Naive B cell (primary cell): ENCODE measurements at places on chromosomes 12 and 14.
A peak's percentile ranks its signal among the peaks of the same experiment; 100 is the strongest.

DNA sequence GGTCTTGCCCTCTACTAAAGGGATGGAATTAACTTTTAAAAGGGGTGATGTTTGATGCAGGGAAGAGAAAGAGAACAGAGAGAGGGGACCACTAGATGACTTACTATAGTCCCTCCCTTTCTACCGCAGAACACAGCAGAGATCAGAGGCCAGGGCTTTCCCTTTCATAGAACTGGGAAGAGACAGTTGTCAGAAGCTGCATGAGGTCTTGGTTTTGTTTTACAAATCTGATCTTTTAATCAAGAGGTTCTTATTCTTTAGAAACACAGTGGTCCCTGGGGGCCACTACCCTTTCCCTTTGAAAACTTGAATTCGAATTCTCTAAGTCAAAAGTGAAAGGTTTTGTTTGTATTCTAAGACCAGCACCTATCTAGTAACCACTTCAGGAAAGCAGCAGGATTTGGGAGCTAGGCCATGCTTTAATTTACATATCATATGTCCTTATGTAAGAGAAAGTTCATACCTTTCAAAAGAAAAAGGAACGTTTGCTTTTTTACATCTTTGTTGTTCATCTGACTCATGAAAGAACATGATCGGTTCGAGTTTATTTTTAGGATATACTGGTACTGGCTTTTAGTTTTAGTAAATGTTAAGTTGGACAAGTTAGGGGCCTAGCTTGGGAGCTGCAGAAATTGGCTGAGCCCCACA lies 6.3 kb downstream of the FBXL14 start:
- DNase-seq, result no peak

- DNase-seq, result peak; percentile 87
Observed at GRCh38 chr12:47990351-47991105, 13.7 kb downstream of the COL2A1 start.

GRCh38 chr12:45557016-45557415 lies 172.5 kb upstream of the ARID2 start:
- DNase-seq, result no peak

DNA sequence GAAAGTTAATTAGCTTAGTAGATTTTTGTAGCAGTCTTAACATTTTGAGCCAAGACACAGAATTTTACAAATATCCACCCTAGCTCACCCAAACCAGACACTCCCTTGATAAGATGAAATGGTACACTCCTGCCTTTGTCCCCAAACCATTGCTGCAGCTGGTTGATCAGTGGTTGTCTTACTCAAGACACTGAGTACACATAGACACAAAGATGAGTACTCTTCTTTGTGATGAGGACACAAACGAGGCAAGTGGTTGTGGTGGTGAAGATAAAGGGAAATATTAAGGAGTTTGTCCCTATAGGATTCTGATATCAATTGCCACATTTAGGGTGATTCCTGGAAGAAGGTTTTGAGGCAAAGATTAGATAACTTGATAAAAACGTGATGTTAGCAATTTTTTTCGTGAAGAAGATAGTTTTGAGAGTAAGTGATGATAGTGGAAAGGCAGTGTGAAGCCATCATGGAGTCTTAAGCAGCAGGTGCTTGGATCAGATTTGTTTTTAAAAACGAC lies 21.4 kb upstream of the ATP2B1 start:
- no peak for DNase-seq

GRCh38 chr14:50047274-50047676 lies 69.1 kb downstream of the VCPKMT start:
- peak; percentile 58 for DNase-seq

DNA sequence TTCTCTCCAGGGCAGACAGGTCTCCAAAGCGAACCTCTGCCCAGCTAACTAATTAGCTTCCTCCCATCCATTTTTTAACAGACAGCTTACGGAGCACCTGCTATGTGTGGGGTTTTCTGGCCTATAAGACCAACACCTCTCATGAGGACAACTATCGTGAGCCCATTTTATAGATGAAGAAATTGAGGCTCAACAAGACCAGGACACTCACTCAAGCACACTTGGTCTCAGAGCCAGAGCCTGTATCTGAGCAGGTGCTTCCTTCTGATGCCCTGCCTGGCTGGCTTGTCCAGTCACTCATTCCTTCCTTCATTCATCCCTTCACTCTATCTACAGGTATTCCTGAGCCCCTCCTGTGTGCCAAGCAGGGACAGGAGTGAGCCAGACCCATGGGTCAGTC lies 6.1 kb downstream of the TRPV4 start:
- DNase-seq, result no peak

GRCh38 chr14:106024983-106025604 lies 498.7 kb downstream of the TMEM121 start:
- DNase-seq, result no peak

DNA sequence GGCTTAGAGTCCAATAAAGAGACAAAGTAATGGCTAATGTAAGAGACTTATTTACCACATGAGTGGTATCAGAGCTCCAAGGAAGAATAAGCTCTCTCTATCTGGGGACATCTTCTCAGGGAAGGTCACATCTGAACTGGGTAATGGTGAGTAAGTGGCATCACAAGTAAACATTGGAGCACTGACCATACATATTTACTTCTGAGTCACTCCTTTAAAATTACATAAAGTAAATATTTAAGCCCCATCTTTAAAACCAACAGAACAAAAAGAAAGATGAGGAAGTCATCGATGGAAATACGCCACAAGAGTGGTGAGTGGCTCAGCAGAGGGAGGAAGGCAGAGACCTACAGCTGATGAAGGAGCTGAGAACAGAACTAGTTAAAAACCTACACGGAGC lies 159.9 kb downstream of the DUSP6 start:
- DNase-seq, result no peak

DNA sequence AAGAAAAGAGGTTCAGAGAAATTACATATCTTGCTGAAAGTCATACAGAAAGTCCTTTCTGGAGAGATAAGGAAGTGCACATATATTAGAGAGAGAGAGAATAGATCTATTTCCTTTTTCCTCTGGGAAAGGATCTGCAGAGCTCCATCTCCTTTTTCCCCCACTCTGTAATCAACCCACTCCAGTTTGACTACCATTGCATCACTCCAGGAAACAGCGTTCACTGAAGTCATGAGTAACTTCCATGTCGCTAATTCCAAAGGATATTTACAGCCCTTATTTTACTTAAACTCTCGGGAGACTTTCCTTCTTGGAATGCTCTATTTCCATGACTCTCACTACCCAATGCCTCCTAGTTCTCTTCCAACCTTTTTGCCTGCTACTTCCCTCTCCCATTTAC lies 72.5 kb upstream of the PARP11 start:
- DNase-seq, result no peak

DNA sequence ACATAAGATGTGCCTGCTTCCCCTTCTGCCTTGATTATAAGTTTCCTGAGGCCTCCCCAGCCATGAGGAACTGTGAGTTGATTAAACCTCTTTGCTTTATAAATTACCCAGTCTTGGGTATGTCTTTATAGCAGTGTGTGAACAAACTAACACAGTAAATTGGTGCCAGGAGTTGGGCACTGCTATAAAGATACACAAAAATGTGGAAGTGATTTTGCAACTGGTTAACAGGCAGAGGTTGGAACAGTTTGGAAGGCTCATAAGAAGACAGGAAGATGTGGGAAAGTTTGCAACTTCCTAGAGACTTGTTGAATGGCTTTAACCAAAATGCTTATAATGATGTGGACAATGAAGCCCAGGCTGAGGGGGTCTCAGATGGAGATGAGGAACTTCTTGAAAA lies 264.1 kb downstream of the DACT1 start:
- DNase-seq, result no peak

- no peak for DNase-seq
Observed at GRCh38 chr12:69630191-69630590, 19.5 kb upstream of the LRRC10 start.

- DNase-seq, result no peak
Observed at GRCh38 chr14:105181549-105182295, 610 bp upstream of the NUDT14 start.

DNA sequence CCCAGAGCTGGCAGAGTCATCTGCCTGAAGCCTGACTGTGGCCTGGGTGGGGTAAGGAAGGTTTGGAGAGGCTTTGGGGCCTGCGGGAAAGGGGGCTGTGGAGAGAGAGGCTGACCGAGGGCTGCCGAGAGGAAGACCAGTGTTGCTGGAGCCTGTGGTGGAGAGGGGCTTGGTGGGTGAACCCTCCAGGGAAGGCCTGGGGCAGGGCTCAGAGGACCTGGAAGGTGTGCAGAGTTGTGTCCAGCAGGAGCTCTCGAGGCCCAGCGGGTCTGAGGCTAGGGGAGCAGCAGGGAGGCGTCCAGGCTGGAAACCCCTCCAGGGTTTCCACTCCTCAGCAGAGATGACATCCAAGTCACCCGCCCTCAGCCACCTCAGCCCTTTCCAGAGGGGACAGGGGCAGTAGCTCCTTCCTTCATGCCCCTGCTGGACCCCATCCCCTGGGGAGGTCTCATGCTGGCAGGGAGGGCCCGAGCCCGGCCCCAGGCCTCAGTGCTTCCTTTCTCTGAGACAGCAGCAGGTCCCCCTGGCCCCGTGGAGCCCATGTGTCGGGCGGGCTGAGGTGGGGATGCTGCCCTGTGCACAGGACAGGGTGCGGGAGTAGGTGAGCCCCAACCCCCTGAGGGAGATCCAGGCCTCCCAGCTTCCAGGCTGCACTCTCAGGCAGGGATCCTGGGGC lies 8.4 kb downstream of the CEP170B start:
- DNase-seq, result no peak

DNA sequence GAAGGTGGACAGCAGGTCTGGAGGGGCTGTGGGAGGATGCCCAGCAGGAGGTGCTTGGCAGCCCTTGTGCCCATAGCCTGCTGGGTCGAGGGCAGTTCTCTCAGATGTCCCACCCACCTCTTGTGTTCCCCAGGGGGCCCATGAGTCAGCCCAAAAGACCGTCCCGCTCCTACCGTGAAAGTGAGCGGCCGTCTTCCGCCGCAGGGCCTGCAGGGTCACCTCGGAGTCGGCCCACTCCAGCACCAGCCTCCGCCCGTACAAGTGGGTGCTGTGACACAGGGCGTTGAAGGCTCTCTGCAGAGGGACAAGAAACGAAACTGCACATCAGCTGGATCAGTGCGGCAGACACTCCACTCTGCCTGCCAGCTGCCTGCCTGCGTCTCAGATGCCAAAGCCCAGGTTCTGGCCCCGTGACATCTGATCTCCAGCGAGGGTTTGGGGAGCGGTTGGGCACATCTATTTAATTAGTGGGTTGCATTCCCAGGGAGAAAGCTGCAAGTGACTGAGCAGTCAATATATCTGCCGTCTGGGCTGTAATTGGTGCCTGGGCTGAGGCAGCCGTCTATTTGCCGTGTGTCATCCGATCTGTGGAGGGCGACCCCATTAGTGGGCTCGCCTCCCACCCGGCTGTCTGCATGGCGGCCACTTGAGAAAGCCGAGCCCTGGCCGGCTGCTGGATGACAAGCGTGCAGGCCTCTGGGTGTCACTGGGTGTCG lies 121.5 kb downstream of the RBM19 start:
- no peak for DNase-seq

- DNase-seq, result no peak
Observed at GRCh38 chr14:96239711-96240141, 16.3 kb upstream of the BDKRB1 start.

DNA sequence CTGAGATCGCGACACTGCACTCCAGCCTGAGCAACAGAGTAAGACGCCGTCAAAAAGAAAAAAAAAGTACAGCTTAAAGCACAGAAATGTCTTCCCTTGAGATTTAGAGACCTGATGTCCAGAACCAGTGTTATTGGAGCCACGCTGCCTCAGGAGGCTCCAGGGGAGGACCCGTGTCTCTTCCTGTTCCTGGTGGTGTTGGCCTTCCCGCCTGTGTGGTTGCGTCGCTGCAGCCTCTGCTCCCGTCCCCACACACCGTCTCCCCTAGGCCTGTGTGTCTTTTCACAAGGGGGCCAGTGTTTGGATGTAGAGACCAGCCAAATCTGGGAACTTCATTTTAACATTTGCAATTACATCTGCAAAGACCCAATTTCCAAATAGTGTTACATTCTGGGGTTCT lies 8.6 kb upstream of the FBRSL1 start:
- DNase-seq, result no peak

DNA sequence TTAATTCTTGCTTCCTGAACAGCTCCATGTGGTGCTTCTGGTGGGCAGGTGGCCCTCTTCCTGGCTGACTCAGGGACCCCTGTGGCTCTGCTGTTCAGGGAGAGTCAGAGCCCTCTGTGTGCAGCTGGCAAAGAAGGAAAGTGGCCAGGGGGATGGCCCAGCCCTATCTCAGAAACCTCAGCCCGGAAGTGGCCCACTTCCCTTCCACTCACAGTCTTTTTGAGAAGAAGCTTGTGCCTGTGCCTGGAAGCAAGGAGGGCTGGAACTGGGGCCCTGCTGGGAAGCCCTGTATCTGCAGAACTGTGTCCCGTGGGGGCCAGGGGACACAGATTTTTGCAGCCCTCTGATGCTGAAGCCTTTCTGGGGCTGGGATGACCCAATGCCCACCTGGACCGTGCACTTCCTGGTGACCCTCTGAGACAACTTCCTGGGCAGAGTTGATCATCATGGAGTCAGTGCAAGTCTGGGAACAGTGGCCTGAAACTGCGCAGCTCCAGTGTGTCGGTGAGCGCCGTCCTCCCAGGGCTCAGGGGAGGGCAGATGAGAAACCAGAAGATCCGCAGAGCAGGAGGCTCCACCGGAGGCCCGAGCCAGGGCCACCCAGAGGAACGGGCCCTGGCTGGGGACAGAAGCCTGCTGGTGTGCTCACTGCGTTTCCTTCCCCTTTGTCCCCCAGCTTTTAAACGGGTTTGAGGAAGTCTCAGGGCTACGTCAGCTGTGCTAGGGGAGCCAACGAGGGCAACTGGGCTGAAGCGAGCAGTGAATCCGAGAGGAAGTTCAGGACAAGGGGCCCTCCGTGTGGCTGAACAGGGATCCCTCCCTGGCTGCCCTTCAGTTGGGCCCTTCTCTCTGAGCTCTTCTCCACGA lies 217.4 kb upstream of the RTL1 start:
- DNase-seq, result peak; percentile 65

DNA sequence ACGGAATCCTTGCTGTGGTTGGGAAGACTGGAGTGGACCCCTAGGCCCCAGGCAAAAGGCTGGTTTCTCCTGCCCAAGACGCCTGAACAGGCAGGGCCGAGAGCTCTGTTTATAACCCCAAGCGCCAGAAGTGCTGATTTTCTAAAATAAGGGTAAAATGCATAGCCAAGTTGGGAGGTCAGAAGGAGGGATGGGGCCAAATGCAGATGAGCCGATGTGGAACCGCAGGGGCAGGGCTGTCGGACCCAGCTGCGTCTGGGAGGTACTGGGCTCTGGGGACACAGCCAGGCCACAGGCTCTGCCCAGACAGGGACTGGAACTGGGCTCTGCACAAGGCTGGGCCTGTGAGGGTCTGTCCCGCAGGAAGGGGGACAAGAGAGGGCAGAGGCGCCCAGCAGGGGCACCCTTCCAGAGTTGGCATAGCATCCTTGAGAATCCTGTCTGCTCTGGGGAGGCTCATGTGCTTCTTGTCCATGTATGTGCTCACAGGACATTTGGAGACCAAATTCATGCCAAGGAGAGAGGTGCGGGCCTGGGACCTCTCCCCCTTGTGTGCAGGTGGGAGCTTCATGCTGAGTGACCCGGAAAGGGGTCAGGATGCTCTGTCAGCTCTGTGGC lies 49.1 kb downstream of the JAG2 start:
- no peak for DNase-seq

- DNase-seq, result no peak
Observed at GRCh38 chr14:79342942-79343341, 868.4 kb downstream of the DIO2 start.

GRCh38 chr14:30357791-30358190 lies 201.2 kb upstream of the G2E3 start:
- DNase-seq, result no peak

GRCh38 chr12:6145564-6145963 lies 21.1 kb upstream of the VWF start:
- peak; percentile 36 for DNase-seq

GRCh38 chr12:50390316-50390741 lies 6.1 kb downstream of the FAM186A start:
- no peak for DNase-seq
